Vagina (tissue), 2 donors: ENCODE measurements at places on chromosomes 11 and 22. TPM values are rescaled to one million over a fixed set of nuclear protein-coding genes. Genes with fewer than 3 reads are reported as not detected.

- DNase-seq: no peak
These were observed 3.0 kb downstream of the YWHAH start for GRCh38 chr22:31947296-31947695.

GRCh38 chr11:60743058-60743457, 13.6 kb upstream of the MS4A15 start:
- no peak for DNase-seq

GRCh38 chr11:81792416-81792815, 941.2 kb downstream of the FAM181B start:
- no peak for DNase-seq

GRCh38 chr11:35158701-35159510, 19.9 kb downstream of the CD44 start:
- DNase-seq: no peak

Gene GRIA4
- not detected for total RNA-seq

Gene CCDC116
- not detected for total RNA-seq
